ENCODE measurements at places on chromosomes 12 and 14.

DNA sequence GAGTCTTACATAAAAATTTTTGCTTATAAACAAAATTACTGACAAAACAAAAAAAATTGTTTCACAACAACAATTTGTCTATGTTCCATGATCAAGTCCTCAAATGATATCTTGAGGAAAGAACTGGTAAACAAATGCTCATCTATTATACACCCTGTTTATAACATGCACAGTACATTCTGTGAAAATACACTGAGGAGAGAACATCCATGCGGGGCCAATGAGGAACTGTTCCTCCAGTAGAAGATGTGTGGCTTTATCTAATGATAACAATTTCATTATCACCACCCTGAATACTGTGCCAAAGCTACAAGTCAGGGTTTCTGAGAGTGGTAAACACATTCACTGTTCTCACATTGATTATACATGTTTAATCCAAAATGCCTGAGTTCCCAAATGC, 10.8 kb downstream of the MLH3 start:
- DNase-seq, result no peak

GRCh38 chr12:132428936-132429601, 60.9 kb upstream of the FBRSL1 start:
- DNase-seq, result no peak

DNA sequence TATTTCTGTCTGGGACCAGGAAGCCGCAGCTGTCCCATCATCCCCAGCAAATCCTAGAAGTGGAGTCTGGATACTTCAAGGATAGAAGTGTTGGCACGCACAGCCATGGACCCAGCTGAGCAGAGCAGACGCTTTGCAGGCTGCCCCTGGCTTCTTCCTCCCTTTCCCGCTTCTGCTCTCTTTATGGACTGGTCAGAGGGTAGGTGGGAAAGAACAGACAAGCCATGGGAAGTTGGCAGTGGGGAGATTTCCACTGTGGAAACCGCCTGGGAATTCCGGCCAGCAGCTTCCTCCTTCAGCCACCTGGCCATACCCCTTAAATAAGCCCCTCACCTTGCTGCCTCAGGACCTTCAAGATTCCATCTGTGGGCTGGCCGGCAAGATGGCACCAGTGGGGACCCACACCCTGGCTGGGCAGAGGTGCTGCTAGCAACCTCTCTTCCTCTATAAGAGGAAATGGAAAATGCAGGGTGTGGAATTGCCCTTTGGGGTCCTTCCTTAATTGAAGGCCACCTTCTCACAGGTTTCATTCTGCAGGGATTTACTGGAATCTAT, 20.6 kb downstream of the OTUB2 start:
- DNase-seq, result no peak

- no peak for DNase-seq
Measured at GRCh38 chr14:96249029-96249428, 7.0 kb upstream of the BDKRB1 start.

DNA sequence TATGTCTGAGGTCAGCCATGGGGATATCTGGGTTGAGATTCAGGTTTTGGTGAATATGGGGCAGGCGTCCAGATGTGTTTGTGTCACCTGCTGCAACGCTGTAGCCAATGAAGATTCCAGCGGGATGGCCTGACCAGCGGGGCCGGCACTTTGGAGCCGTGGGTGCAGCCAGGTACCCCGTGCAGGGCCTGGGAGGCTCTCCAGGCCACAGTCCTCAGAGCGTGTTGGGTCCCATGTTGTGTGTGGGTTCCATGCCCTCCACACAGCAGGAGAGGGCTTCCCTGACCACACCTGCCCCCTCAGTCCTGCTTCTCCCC, 2.8 kb upstream of the TEX22 start:
- no peak for DNase-seq

DNA sequence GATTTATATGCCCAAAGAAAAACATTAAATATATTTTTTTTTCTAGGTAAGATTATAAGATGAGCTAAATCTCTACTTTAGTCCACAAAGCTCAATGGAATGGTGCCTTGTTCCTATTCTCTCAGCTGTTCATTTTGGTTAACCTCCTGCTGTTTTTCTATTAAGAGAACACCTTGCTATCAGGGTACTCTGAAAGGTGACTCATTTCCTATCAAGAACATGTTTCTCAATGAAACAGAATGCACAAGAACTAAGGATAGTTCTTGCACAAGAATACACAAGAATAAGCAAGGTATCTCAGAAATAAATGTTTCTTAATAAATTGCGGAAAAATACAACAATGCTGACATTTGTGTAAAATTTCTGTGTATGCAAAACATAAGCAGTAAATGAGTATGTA, 14.1 kb downstream of the ABCD2 start:
- no peak for DNase-seq

DNA sequence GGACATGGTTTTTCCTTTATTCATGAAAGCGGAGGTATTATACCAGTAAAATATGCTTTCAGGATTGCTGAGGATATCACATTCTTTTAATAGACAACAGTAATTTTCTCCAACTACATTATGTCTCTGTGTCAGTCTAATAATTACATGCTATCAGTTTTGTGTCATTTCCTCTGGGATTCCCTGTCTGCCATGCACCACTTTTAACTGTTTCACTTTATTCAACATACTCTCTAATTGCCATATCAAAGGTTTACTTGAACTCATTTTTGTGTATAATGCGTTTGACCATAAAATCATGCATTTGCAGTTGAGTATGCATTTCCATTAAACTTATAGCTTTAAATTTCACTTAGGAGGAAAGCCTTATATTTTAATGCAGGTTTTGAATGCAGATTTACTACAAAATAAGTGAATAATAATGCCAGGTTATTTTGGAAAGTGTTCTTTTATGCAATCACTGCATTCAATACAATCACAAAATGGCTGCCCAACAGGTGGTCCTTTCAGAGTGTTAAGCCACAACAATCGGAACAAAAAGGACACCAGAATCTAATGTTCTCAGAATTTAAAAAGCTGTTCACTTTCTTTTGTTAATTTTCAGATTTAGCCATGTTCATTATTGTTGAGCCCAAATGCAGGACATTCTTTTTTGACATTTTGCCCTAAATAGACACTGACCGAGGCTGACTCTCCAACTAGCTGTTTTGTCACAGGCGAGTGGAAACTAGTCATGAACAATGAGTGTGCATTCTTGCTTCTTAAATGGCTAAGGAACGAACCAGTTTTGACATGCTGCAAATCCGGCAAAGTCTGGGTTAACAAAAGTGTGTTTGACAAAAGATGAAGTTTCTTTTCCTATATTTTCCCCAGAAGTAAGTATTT, 40.9 kb downstream of the MBIP start:
- DNase-seq, result no peak

DNA sequence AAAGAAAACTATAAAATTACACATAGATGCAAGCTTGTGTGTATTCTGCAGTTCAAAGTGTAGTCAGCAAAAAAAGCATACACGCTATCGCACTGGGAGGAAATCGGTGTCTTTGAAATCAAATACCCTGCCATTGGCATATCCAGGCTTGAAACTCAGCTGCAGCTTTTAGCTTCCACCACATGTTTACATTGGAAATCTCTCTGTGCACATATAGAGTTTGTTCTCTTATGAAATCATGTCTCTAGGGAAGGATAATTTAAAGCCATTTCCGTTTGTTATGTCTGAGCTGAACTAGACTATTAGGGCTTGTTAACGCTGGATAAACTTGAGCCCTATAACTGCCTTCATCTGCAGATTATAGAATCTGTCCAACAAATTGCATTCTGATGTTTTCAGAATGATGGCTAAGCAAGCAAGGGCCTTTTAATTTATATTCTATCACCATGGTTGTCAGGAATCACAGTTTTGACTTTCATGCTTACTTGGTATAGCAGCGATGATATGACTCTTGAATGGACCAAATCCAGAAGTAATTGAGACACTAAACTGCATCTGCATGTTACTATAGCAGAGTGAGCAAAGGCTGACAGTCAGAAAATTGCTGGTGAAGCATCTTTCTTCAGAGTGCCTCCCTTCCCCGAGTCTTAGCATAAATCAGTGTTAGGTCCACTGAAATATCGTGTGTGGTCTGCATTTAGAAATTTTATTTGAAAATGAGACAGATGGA, 442.8 kb downstream of the ZFP36L1 start:
- no peak for DNase-seq

- DNase-seq, result no peak
Measured at GRCh38 chr12:104750061-104750460, 208.0 kb downstream of the SLC41A2 start.

DNA sequence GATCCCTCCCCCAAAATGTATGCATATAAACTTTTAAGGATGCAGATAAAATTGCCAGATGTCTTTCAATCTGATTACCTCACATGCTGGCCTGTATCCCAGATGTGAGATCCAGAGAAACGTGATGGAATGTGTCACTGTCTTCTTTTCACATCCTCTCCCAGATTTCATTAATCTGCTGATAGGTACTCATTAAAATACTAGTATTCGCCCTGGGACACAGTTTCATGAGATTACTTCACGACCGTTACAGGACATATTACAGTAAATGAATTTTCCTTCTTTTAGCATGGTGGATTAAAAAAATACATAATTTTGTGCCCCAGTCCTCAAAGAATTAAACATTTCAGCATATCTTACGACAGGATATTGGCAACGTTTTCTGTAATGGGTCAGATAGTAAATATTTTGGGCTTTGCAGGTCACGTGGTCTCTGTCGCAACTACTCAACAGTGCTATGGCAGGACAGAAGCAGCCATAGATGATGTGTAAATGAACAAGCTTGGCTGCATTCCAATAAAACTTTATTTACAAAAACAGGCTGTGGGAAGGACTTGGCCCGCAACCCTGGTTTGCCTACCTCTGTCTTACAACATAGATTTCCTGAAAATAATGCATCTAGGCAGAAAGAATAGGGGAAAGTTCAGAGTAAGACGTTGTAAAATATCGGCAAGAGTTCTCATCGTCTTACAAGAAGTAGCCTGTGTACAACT, 156.0 kb upstream of the DIO3 start:
- no peak for DNase-seq

DNA sequence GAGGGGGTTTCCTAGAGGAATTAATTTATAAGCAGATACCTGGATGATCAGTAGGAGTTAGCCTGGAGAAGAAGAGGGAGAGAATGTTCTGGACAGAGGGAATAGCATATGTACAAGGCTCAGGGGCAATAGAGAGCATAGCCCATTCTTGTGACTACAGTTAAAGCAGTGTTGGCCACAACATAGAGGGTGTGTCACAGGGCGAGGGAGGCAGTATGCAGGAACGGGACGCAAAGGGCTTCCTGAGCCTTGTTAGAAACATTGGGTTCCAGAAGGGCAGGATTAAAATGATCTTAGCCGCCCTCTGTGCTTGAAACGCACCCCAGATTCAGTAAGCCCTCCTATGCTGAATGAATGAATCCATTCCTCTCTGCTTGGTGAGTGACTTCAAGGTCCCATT, 142.2 kb upstream of the PWP1 start:
- DNase-seq, result no peak

Measured in stimulated activated CD8-positive, alpha-beta memory T cell treated with anti-CD3 and anti-CD28 coated beads, Interleukin-7, amount 100 ng/mL, for 24 hours (primary cell).